Effector CD8-positive, alpha-beta T cell (primary cell): ENCODE measurements at places on chromosomes 2 and 18.

DNA sequence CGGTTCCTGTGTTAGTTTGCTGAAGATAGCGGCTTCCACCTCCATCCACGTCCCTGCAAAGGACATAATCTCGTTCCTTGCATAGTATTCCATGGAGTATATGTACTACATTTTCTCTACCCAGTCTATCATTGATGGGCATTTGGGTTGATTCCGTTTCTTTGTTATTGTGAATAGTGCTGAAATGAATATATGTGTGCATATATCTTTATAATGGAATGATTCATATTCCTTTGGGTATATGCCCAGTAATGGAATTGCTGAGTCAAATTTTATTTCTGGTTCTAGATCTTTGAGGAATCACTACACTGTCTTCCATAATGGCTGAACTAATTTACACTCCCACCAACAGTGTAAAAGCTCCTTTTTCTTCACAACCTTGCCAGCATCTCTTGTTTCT lies 255.4 kb upstream of the CDH2 start:
- no peak for DNase-seq

DNA sequence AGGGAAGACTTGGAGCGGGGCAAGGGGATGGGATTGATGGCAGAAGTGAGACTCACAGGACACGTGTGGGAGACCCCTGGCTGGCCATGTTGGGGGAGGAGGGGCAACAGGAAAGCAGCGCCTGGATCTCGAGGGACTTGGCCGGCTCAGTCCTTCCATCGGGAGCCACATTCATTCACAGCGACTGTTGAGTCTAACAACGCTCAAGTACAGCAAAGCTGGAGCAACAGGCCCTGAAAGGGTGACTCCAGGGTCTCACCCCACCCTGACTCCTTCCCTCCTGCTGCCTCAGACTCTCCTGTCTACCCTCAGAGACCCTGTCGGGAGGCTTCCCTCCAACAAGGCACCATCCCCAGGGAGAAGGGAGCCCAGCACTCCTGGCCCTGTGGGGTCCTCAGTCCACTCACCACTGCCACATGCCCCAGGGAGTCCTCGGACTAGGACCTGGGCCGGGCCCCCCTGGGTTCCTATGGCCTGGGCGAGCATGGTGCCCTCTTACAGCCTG lies 14.8 kb upstream of the ALPI start:
- no peak for DNase-seq

DNA sequence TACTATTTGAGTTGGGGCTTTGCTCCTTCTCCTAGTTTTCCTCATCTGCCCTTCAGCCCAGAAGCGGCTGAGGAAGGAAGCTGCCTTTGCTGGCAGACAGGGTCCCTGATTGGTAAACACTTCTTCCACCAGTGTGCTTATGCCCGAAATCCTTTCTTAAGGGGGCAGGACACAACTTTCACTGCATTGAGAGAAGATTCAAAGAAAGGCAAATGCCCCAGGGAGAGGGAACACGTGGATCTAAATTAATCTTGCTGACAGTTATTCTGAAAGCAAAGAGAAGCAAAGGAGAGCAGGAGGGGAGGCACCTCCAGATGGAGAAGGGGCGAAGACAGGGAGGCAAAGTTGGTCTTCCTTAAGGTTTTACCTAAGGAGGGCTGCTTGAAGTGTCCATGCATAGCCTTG lies 92.1 kb upstream of the EFEMP1 start:
- no peak for DNase-seq

DNA sequence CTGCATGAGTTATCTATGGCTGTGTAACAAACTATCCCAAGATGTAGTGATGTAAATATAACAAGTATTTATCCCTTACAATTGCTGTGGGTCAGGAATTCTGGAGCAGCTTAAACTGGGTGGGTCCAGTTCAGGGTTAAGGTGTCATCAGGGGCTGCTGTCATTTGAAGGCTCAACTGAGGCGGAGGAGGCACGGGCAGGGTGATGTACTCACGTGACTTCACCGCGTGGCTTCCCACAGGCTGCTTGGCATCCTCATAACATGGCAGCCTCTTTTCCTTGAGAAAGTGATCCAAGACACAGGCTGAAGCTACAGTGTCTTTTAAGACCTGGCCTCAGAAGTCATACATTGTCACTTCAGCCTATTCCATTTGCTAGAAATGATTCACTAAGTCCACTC lies 125.8 kb downstream of the PTGR3 start:
- no peak for DNase-seq

DNA sequence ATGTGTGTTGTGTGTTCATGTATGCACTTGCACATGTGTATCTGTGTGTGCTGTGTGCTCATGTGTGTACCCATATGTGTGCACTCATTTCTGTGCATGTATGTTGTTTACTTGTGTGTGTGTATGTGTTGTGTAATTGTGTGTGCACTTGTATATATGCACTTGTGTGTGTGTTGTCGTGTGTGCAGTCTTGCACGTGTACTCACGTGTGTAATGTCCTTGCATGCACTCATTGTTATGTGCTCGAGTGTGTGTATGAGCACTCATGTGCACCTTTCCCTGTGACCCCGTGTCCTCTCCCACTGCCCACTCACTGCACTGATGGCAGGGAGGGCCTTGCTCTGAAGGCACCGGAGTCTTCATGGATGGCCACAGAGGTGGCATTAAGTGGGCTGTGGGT lies 92.0 kb downstream of the SMIM21 start:
- DNase-seq = no peak

GRCh38 chr2:172926785-172927640 lies 148.6 kb upstream of the MAP3K20 start:
- no peak for DNase-seq

- no peak for DNase-seq
Measured at GRCh38 chr2:164964700-164965099, 9.4 kb upstream of the SLC38A11 start.

GRCh38 chr2:236682651-236683422 lies 113.2 kb downstream of the ACKR3 start:
- DNase-seq = no peak
